Breast epithelium (tissue), 4 donors: ENCODE measurements at places on chromosomes 3 and 15.

- no peak for DNase-seq
Measured at GRCh38 chr3:108124337-108125152, 33.7 kb upstream of the CD47 start.

DNA sequence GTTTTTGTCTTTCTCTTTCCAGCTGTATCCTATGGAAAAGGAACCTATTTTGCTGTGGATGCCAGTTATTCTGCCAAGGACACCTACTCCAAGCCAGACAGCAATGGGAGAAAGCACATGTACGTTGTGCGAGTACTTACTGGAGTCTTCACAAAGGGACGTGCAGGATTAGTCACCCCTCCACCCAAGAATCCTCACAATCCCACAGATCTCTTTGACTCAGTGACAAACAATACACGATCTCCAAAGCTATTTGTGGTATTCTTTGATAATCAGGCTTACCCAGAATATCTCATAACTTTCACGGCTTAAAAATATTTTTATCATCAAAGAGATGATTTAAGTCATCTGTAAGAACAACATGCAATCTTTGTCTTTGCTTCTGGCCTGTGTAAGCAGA, 44.9 kb upstream of the PARP14 start:
- no peak for DNase-seq

DNA sequence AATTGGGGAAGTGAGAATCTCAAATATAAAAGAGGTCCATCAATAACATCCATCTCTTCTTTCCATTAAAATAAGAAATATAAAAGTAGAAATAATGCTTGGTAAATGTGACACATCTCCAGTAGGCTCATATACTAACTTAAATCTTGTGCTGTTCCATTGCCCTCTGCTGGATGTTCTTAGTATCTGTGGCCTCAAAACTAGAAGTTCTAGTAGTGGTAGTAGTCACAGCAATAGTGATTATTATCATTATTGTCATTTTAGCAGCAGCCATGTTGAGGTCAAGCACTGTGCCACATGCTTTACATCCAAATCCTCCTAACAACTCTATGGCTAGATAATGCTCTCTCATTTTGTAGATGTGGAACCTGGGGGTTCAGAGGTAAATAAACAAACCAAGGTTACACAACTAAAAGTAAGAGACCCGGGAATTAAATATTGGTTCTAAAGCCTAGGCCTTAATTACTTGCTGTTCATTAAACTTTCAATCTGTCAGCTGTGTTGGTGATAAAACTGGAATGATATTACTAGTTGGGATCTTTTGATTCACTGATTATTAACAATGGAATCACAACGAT, 20.2 kb upstream of the BTLA start:
- no peak for DNase-seq

GRCh38 chr3:6803619-6804018, 57.3 kb upstream of the GRM7 start:
- no peak for DNase-seq

DNA sequence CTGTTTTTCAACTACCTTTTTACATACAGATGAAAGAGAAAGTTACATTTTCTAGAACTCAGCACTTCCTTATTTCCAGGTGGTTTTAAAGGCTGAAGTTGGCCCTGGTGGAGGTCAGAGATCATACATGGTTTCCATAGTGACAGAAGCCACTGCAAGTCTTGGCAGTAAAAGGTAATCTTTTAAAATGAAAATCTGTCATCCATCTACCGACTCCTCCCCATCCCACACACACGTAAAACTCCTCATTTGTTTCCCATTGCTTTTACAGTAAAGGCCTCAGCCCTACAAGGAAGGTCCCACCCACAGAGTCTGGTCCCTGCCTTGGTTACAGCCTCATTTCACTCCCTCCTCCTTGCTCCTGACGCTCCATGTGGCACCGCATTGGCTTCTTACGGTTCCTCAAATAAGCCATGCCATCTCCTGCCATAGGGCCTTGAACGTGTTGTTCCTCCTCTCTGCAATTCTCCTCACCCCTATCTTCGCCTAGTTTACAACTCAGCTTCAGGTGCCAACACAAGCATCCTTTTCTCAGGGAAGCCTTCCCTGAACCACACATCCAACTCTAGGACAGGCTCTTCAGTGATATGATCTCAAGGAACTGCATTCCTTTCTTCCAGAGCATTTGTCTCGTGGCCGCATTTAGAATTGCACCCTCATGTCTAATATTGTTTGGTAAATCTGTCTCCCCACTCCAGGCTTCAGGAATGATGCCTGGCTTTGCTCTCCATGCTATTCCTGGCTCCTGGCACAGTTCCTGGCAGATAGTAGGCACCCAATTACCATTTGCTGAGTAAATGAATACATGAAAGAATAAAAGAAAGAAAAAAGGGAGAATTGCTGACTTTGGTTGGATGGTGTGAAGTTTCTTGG, 2.6 kb downstream of the CYP19A1 start:
- DNase-seq: no peak
